NCI-H446 treated with DMSO at 0.1 percent for 48 hours (cell line): ENCODE measurements at places on chromosomes 16 and 17.

- DNase-seq = no peak
These were observed 5.9 kb upstream of the CAPN15 start for GRCh38 chr16:521381-522210.

DNA sequence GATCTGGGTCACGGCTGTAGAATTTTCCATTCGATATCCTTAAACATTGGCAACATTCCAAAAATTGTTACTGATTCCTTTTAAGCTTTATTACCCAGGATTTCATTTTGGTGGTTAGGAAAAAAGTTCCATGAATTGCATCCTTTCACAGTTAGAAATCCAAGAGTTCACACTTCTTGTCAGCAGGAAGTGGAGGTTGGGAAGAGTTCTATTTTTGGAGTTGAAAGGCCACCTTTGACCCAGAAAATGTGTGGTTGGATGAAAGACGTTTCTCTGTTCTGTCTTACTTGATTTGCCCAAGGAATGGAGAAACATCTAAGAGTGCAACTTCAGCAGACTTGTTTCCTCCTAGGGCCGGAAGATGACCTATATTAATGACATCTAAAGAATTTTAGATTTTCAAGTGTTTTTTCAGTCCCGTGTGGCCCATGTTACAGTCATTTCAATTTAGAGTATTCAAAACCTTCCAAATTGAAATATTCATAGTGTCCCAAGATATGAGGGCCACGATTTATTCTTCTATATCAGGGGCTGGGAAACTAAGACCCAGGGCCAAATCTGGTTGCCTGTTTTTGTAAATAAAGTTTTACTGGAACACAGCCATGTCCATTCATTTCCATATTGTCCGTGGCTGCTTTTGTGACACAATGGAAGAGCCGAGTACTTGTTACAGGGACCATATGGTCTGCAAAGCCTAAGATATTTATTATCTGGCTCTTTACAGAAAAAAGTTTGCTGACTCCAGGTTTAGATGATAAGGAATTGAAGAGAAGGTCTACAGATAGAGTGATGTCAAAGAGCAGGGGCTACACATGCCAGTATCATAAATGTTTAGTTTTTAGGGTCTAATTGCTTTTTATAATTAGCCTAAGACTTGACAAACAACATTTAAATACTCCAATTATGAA lies 50.2 kb downstream of the CDK5R1 start:
- DNase-seq = no peak

- no peak for DNase-seq
These were observed 1.4 kb upstream of the CYB561 start for GRCh38 chr17:63447471-63448009.

DNA sequence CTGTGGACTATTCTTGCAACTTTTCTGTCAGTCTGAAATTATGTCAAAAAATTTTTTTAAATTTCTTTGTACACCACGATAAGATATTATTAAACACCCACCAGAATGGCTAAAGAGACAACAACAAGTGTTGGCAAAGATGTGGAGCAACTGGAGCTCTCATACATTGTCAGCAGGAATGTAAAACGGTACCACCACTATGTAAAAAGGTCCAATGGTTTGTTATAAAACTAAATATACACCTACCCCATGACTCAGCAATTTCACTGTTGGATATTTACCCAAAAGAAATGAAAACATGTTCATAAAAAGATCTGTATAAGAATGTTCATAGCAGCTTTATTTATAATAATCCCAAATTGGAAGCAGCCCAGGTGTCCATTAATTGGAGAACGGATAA lies 7.2 kb downstream of the KIAA0753 start:
- DNase-seq = no peak

GRCh38 chr17:21573961-21574610 lies 118.2 kb upstream of the KCNJ18 start:
- DNase-seq = peak; percentile 2

DNA sequence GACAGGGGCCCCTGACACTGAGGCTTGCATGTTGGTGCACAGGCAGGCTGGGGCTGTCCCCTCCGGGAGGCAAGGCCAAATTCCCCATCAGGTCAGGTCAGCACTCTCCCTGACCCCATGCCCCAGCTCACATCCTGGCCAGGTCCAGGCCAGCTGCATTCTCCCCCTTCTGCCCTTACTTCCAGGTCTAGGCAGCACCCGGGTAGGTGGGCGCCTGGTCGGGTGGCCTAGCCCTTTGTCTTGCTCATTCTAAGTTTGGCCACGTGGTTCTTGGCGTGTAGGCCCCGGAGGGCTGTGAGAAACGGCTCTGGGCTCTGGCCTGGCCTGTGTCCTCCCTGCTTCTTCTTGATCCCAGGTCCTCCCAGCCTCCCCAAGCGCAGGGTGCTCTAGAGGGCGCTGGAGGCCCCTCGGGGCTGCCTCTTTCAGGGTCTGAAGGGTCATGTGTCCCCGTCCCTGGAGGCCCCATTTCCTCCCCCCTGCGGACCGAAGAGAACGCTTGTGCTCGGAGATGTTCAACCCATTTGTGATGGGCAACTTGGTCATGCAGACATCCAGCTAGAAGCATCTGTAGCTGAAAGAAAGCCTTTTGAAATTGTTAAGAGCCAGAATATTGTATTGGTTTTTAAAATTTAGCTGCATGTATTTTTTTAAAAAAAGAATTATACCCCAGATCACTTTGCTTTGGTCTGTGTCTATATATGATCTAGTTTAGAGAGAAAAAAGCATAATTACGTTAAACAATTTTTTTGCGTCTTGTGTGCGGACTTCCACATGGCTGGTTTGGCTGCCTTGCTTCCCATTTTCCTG lies 6.7 kb downstream of the BAHCC1 start:
- no peak for DNase-seq

DNA sequence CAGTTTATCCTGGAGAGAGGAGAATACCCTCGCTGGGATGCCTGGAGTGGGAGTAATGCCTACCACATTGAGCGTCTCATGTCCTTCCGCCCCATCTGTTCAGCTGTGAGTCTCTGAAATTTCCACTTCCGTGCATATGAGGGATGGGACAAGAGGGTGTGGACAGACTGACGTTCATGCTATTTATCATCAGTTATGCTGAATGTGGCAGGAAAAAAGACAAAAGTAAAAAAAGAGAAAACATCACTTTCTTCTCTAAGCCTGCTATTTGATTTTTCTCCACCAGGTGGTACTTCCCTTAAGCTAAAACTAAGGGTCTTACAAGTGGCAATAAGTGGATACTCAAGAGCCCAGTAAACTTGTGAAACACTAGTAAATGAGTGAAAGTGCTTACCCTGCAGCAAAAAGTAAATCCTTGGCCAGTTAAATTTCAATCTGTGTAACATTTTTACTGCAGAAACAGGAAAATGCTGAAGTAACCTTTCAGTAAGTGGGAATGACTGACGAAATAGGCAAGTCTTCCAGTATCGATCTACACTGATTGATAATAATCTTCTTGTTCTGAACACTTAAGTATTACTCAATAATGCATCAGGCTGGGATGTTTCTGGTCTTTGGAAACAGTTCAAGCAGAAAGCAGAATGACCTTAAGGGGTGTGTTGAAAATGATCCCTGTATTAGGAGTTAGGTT lies 5.6 kb downstream of the CRYBA1 start:
- no peak for DNase-seq

- DNase-seq = no peak
These were observed 26.9 kb downstream of the ABCC1 start for GRCh38 chr16:15976225-15976812.

DNA sequence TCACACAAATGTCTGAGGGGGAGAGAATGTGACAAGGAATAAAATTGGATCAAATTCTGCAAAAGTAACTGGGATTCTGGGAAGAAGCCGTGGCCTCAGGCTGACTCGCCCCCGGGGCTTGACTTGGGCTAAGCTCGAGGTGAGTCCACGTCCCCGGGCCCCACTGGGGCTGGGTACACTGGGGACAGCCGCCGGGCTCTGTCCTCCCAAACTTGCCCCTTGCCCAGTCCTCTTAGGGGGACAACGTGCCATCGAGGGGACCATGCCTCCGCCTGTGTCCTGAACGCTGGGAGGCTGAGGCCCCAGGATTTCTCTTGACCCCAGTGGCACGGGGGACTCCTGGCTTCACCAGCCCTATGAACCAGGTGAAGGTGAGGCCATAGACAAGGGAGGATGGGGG lies 21.1 kb downstream of the DOC2B start:
- no peak for DNase-seq

- DNase-seq = peak; percentile 79
These were observed 35.6 kb downstream of the YPEL2 start for GRCh38 chr17:59366773-59367656.

GRCh38 chr17:518047-518735 lies 165.6 kb upstream of the RPH3AL start:
- DNase-seq = no peak

- no peak for DNase-seq
These were observed 30.5 kb downstream of the NSMCE1 start for GRCh38 chr16:27238016-27238587.

DNA sequence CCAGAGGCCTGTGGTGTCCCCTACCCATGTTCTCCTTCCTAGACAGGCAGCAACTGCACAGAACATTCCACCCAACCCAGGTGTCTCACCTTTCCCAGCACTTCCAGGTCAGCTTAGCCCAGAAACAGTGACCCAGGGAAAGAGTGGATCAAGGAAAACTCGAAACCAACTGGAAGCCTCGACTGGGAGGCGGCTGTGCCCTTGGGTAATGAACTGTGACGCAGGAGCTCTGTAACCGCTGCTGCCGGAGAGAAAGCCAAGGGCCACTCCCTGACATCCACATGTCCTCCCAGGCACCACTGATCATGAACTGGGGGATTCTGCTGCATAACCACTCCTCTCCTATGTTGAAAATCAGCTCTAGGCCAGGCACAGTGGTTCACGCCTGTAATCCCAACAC lies 34.4 kb downstream of the WDR59 start:
- no peak for DNase-seq

DNA sequence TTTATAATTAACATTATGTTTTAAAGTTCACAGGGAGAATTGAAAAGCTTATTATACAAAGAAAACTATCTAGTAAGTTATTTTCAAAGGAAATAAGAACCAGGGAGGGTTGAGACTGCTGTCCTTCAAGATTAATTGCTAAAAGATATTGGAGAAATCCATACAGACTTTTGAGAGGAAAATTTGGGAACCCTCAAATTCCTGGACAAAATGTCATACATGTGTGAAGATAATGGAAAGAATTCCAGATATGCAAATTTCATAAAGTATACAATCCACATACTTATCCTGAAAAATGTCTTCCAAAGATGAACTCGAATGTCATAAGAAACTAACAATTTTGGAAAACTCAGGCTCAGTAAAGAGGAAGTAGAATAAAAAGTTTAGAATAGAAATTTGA lies 213.8 kb downstream of the HS3ST3A1 start:
- DNase-seq = no peak

DNA sequence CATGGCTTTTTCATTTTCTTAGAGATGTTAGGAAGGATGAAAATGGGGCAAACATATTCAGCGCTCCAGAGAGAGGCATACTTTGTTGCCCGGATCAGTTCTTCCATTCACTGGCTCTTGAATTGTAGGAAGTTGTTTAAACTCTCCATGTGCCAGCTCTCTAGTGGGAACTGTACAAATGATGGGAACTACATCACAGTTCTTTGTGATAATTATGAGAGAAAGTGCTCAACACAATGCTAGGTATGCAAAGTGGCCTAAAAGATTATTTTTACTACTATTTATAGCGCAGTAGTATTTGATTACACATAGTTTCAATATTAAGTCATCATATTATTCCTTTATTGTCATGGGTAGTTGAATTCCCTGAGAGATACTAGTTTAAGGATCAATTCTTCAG lies 268.5 kb downstream of the RBFOX1 start:
- no peak for DNase-seq

- DNase-seq = no peak
These were observed 18.4 kb downstream of the GJD3 start for GRCh38 chr17:40345994-40346764.

DNA sequence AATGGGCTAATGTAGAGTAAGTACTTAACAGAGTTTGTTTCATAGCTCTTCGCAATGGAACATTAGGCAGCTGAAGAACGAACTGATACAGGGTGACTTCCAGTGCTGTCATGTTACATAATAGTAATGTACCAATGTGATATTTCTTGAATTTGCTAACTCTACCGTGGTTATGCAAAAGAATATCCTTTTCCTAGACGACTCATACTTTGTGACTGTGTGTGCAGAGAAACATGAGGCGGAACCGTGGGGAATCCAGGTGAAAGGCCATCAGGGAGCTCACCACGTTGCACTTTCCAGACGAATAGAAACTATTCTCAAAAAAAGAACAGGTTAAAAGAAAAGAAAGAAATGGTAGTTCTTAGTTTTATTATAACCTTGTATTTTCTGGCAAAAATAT lies 13.2 kb downstream of the NOB1 start:
- no peak for DNase-seq

DNA sequence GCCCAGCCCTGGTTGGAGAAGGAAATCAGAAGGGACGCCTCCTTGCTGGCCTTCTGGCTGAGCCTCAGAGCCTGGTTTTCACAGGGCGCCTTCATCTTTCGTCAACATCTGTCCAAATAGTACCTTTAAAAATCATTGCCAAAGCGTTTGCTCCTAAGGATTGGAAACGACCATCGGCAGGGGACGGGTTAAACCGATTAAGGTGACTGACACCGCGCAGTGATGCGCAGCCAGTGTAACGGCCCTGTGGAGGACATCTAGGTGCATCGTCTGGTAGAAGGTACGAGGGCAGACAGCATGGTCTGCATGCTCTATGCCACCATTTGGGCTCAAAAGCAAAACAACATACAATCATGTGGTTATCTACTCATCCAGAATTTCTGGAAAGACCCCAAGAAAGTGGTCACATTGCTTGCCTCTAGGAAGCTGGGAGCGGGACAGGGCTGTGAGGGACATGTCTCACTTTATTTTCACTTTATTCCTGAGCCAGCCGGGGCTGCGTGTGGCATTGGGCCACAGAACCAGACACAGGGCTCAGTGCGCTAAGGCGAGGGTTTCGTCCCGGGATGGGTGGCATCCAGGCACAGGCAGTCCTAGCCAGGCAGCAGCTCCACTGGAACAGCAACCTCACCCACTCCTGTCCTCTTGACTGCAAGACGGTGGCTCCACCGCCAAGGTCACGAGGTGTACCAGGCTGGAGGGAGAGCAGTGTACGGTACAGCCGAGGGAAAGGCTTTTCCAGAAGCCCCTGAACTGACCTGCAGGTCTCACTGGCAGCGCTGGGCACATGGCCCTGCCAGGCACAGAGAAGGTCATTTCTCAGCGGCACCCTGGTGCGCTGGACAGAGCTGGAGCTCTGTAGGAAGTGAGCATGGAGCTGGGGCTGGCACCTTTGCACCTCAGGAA lies 40.9 kb upstream of the JPH3 start:
- no peak for DNase-seq

DNA sequence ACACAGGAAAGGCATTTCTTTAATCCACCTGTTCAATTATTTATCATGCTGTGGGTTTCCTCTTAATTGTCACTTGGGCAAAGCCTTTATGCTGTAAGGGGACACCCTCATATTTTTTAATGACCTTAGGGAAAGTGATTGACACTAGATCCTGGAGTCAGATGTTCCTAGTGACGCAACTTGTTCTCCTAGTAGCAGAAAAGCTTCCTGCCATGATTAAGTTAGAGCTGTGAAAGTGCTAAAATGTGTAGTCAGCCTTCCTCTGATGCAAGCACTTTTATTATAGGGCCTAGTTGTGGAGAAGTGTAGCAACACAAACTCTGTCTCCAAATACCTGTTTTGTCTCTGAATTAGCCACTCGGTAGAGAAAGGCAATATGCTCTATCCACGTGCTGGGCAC lies 12.3 kb downstream of the TMEM100 start:
- DNase-seq = no peak

- no peak for DNase-seq
These were observed 23.1 kb upstream of the TMEM98 start for GRCh38 chr17:32904891-32905290.

- no peak for DNase-seq
These were observed 26.2 kb upstream of the SSTR2 start for GRCh38 chr17:73138541-73139138.
